Omental fat pad (tissue), 4 donors: ENCODE measurements at places on chromosomes 7 and 10. TPM values are rescaled to one million over a fixed set of nuclear protein-coding genes. Genes with fewer than 3 reads are reported as not detected.

The PPRC1 gene
- total RNA-seq: 18.0 TPM

DNA sequence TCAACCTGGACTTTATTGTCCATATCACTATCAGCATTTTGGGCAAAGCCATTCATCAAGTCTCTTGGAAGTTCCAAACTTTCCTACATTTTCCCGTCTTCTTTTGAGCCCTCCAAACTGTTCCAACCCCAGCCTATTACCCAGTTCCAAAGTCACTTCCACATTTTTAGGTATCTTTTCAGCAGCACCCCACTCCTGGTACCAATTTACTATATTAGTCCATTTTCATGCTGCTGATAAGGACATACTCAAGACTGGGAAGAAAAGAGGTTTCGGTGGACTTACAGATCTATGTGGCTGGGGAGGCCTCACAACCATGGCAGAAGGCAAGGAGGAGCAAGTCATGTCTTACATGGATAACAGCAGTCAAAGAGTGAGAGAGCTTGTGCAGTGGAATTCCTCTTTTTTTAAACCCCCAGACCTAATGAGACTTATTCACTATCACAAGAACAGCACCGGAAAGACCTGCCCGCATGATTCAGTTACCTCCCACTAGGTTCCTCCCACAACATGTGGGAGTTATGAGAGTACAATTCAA is 50.2 kb downstream of the NRF1 start:
- no peak for DNase-seq

DNA sequence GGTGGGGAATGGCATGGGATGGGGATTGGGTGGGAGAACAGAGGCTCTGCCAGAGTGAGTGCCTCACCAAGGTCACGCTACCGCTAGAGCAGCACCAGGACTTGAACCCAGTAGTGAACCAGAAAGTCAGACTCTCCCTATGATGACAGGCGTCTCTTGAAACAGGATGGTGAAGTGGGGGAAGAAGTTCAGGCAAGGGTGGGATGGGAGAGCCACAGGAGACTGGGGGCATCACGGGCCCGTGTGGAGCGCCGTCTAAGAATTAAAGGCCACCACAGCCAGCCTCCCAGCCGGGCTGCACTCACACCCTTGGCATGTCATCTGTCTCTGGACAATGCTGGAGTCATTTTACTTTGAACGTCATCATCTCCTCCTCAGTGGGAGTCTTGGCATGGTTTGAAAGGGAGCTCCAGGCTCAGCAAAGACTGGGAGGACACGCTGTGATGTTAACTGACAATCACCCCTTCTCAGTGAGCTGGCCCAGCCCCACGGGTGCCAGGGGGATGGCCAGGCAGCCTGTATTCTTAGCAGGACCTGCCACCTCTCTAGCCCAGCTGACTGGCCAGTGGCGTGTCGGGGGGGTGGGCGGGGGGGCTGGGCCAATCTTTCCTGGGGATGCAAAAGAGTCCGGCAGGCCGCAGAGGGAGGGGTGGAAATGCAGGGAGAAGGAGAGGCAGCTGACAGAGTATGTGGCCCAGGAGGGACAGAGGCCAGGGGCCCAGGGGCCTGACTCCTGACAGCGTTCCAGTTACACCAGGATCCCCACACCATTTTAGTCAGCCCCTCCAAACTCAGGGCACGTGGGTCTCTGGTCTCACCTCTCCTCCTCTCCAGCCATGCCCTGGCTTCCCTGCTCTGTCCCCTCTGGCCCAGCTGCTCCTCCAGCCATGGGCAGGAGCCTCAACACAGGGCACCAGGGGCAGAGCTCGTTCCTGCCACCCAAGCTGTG is 96.2 kb downstream of the VOPP1 start:
- DNase-seq: no peak

The ANXA8 gene
- 173 TPM for total RNA-seq

- no peak for DNase-seq
These were observed 652.5 kb downstream of the PCDH15 start for GRCh38 chr10:54148508-54148907.
